ENCODE measurements at places on chromosomes 1 and 21.

- no peak for DNase-seq
Observed at GRCh38 chr1:24415910-24416665, 486 bp downstream of the NIPAL3 start.

DNA sequence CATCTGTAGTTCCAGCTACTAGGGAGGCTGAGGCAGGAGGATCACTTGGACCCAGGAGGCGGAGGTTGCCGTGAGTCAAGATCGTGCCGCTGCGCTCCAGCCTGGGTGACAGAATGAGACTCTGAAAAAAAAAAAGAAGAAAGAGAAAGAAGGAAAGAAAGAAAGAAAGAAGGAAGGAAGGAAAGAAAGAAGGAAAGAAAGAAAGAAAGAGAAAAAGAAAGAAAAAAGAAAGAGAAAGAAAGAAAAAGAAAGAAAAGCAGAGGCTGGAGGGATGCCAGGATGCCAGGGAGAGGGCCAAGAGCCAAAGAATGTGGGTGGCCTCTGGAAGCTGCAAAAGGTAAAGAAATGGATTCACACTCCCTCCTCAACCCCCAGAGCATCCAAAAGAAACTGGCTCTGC lies 8.2 kb upstream of the KCNE2 start:
- DNase-seq = no peak

- DNase-seq = peak; percentile 46
Observed at GRCh38 chr1:202861420-202862132, 27.4 kb downstream of the RABIF start.

DNA sequence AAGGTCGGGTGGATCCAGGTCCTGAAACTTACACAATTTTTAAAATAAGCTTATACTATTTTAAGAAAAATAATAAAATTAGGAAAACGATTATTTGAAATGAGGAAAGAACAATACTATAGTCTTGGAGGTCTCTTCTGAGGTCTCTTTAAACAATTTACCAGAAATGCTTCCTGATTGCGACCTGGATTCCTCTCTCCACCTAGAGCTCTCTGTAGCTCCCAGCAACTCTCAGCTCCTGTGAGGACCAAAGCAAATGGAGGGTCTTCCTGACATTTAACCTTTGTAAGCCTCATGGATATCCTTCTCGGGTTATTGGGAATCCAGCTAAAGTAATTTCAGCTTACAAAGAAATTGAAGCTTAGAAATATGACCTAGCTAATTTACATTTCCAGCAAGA lies 886 bp downstream of the BTBD8 start:
- no peak for DNase-seq

DNA sequence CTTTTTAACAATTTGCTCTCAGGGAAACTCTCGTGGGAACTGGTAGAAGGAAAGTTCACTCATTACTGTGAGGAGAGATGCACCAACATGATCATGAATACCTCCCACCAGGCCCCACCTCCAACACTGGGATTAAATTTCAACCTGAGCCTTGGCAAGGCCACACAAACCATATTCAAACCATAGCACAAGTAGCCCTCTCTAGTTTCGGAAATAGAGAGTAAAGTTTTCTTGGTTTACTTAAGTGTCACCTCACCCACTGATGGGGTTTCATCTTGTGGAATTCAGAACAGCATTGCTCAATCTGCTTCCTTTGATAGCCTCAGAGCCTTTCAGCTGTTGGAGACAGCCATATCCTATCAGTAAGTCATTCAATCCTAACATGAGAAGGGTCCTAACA lies 25.5 kb upstream of the CCSAP start:
- DNase-seq = no peak

DNA sequence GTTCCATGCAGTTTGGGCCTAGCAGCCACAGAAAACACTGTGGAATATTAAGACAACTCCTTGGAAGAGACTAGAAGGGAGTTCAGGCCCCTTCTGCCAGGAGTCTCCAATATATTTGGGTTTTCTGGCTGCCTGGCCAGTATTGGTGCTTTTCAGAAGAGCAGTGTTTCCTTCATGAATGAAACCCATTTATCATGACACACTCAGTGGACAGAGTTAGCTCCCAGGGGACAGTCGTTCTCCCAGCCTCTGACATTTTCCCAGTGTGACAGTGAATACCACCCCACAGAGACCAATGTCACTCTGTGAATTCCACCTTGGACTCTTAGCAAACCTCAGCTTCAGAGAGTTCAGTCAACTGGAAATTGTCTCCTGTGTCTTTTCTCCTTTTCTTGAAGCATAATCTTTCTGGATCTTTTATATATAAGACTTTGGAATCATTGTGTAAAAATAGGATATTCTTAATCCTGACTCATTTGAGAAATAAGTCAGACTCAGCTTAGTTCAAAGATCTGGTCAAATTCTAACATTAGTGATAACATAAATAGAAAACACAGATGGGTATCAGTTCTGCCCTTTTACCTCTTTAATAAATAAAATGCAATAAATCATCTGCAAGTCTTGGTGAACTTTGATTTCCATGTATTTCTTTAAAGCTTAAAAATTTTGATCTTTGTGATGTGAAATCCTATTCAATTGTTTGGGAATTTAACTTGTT lies 40.4 kb downstream of the GNG12 start:
- DNase-seq = no peak

DNA sequence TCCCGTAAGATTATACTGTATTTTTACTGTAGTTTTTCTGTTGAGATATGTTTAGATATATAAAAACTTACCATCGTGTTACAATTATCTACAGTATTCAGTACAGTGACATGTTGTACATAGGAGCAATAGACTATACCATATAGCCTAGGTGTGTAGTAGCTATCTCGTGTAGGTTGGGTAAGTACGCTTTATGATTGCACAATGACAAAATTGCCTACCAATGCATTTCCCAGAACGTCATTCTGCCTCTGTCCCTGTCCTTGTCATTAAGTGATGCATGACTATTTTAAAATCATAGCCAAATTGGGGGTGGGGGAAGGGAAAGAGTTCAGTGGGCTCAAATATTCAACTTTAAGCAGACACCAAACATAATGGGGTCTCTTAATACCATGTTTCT lies 233.8 kb upstream of the TMEM51 start:
- DNase-seq = no peak

GRCh38 chr1:72434070-72434469 lies 151.7 kb upstream of the NEGR1 start:
- DNase-seq = no peak

- no peak for DNase-seq
Observed at GRCh38 chr1:84634536-84635205, 55.6 kb downstream of the SSX2IP start.

DNA sequence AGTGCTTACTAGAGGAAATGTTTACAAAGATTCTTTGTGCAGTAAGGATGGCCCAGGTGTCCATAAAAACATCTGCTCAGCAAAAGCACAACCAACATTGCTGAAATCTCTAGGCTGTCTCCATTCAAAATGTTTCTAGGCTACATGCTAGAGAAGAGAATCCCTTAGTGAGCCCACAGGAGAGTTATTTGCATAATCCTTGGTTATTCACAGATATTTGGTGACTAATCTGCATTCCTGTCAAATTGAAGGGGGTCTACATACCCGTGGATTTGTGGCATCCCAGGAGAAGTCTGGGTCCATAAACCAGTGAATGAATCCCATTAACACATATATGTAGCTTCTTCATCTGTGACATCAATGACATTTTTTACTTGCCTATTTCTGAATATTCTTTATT lies 261.3 kb upstream of the ESRRG start:
- no peak for DNase-seq

DNA sequence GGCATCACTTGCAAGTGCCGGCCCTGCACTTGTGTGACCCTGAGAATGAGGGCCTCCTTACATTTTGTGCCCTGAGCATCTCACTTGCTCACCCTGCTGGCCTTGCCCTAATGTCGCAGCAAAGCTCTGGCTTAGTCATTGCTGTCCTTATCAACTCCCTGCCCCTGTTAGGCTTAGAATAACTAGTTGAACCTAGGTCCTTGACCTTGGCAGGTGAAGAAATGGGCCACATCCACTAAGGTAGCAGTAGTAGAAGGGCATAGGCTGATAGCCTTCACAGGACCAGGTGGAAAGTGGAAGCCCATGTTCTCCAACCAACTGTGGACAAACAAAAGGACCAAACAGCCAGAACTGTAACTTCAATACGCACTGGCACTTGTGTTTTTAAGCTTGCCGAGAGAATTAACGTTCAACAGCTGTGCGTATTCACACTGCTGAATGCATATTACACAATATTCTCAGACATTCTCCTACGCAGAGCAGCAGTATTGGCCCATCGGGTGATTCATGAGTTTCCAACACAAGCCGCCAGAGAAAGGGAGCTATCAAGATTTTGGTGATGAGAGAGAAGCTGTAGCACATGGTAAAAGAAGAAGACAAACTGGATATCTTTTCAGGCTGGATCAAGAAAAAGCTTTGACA lies 27.7 kb upstream of the PTGFRN start:
- no peak for DNase-seq

GRCh38 chr1:234915924-234916675 lies 212.5 kb downstream of the TOMM20 start:
- DNase-seq = no peak

GRCh38 chr1:168848051-168848450 lies 119.0 kb upstream of the DPT start:
- no peak for DNase-seq

GRCh38 chr1:198756470-198756869 lies 117.6 kb downstream of the PTPRC start:
- no peak for DNase-seq

- peak; percentile 50 for DNase-seq
Observed at GRCh38 chr1:35854989-35855700, 27.9 kb upstream of the AGO1 start.

- DNase-seq = no peak
Observed at GRCh38 chr1:46394872-46395465, 852 bp downstream of the FAAH start.

DNA sequence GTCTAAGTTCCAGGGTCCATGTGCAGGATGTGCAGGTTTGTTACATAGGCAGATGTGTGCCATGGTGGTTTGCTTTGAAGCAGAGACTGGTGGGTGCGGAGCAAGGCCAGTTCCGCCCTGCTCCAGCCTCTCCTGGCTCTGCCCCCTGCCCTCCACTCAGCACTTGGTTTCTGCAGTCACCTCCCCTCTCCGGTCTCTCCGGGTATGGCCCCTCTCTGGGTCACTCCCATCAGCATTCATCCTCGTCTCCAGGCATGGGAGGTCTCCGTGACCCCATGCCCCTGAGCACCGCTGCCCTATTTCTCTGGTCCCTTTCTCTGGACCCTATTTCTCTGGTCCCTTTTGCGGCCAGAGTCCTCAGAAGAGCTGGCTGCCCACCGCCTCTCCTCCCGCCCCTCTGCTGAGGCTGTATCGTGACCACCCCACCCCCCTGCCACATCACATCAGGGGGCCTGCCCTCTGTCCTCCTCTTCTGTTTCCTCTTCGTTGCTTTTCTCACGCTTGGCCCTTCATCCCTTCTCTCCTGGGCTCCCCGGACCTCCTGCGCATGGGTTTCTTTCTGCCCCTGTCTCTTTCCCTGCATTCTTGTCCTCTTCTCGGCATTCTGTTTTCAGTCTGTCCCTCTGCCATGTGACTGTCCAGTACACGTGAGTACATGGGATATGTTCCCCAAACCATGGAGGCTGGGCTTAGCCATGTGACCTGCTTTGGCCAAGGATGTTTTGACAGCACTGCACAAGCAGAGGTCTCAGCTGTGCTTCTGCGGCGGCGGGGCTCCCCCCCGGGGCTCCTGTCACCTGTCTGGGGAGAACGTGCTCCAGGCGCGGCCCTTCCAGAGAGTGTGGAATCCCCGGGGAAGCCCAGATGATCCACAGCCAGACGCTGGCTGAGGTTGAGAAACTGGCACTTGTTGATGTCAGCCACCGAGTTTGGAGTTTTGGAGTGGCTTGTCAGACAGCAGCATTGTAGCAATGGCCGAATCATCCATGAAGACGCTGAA lies 54.4 kb upstream of the C1orf174 start:
- no peak for DNase-seq

DNA sequence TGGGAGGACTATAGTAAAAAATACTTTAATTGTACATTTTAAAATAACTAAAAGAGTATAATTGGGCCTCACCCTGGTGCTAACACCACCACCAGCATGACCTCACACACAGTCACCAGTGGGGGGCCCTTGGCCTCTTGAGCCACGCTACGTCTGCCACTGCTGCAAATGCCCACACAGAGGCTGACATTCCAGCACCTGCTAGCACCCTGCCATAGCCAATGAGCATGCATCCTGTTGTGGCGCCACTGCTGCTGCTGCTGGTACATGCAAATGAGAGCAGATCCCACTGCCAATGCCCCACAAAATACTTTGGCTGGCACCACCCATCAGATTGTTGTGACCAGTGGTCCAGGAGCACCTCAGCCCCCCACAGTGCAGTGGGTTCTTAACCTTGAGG lies 31.5 kb upstream of the TNR start:
- no peak for DNase-seq

- DNase-seq = no peak
Observed at GRCh38 chr1:47623557-47623940, 185.7 kb downstream of the FOXD2 start.

DNA sequence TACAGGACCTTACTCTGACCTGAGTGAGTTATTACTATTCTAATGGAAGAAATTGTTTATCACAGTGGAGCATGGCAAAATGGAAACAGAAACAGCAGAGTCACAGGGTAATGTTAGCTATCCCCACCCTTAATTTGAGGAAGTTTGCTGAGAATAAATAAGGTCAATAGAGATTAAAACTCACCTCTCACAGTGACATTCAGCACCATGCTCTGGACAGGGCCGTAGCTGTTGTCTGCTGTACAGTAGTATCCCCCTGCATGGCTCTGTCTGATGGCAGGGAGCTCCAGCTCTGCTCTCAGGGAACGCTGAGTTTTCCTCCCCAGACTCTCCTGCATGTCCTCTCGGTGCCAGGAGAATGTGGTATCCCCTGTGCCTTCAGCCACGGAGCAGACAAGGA lies 11.9 kb downstream of the FCRL4 start:
- no peak for DNase-seq

DNA sequence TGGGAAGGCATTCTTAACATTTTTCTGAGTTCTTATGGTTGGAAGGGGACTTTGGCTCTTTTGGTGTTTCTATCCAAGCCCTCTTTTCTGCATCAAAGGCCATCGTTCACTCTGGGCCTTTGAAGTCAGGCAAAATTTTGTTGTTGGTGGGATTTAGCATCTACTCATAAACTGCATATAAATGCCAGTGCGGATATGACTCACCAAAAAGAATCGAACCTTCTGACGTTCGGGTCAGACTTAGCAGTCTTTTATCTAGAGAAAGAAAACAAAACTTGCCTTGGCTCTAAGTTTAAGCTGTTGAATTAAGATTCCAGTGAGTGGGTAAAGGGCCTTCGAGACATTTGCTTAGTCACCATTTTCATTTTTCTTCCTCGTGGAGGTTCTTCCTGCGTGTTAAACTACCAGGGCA lies 51.4 kb downstream of the EVA1C start:
- DNase-seq = no peak

DNA sequence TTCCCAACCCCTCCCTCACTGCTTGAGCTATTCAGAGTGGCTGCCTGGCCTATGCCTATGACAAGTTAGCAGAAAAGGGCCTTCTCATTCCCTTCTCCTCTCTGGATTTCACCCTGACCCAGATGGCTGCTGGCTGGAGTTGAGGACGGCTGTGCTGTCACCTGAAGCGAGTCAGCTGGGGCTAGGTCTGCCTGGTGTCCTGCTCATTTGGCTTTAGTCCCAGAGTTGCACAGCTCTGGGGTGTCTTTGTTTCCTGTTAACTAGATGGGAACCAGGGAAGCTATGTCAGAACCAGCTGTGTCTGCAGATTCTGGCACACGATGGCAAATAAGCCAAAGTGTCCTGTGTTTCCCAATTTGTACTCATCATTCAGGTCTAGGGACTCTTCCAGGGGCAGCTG lies 52.9 kb downstream of the CNIH3 start:
- DNase-seq = no peak

- DNase-seq = no peak
Observed at GRCh38 chr1:95384567-95384966, 150.6 kb downstream of the RWDD3 start.

- peak; percentile 61 for DNase-seq
Observed at GRCh38 chr1:64505232-64505943, 35.5 kb downstream of the CACHD1 start.
